ENCODE measurements at places on chromosomes 7 and 10. TPM values are rescaled to one million over a fixed set of nuclear protein-coding genes. Genes with fewer than 3 reads are reported as not detected.

Gene GRM3
- total RNA-seq = not detected

Gene C10orf62
- total RNA-seq = not detected

Gene PIK3CG
- 4.4 TPM for total RNA-seq

Gene DNAJC30
- total RNA-seq = 1.0 TPM

Gene CABCOCO1
- total RNA-seq = not detected
